Fibroblast of skin of abdomen (primary cell): ENCODE measurements at places on chromosomes 1 and 21.
A peak's percentile ranks its signal among the peaks of the same experiment; 100 is the strongest.

GRCh38 chr1:201551877-201552731 lies 13.2 kb downstream of the NAV1 start:
- DNase-seq = peak; percentile 82

DNA sequence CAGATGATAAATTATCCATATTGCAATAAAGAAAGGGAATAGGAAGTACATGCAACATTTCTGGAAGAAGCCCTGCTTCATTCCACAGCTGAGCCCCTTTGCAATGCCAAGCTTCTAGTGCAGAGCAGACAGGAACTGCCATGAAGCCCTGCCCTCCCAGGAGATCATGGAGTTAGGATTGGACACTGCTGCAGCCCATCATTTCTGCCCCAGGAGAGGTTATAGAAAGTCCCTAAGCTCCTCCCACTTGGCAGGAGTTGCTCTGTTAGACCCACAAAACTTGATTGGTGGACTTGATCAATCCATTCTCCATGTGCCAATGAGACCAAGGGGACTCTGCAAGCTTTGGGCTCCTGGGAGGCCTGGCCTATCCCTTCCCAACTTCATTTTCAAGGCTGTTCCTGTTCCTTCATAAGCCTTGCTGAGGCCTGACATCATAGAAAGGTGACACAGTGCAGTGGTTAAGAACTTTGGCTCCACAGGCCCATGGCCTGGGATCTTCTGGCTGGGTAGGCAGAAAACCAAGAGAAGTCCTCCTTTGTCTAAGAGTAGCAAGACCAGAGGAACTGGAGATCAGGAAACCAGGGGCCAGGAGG lies 1.3 kb upstream of the LAPTM5 start:
- peak; percentile 40 for DNase-seq

GRCh38 chr1:35603941-35604340 lies 30.8 kb downstream of the TFAP2E start:
- no peak for DNase-seq

DNA sequence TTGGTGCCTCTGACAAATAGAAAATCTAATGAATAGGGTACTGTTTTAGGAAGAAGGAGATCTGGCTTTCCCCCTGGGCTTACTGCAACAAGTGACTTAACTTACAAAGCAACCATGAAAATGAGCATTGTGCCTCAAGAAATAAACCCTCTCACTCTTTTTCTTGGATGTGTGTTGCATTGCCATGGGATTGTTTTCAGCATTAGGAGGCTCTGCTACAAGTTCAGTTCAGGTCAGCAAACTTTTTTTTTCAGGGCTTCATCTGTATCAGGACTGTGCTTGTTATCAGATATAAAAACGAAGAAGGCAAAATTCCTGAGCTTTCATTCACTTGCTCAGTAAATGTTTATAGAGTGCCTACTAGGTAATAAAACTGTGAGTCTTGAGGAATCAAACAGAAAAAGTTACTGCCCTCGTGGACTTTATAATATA lies 37.8 kb upstream of the DOCK7 start:
- DNase-seq = no peak

DNA sequence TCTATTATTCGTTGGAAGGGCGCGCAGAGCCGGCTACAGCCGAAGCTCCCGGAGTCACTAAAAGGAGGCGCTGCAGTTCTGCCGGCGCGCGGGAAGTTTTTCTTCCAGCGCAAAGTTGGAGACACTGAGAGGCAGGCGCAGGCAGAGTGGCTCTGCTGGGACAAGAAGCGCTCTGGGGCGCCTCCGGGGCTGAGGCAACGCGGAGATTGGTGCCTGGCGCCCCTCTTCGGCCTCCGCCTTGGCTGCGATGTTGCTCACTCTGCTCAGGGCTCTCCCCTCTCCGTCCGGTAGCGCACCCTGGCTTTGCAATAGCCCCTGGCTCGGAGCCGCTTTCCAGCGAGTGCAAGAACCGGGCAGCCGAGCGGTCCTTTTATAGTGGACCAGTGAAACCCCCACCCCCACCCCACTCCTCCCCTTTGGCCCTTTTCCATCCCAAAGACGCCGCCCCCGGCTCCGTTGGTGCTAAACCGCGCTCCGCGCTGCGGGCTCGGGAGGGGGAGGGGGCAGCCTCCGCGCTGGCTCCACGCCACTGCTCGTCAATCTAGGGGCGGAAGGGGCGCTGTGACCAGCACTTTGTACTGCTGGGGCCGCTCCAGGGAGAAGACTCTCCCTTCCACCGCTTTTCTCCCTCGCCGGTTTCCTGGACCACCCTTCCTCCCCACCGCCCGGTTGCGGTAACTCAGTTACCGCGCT lies at the start of gene ADAMTS1:
Gene ADAMTS1, minus strand, starts transcription at position 344 of the 693 bp plus-strand sequence. CDS start 455 bp downstream, outside the sequence.
- peak; percentile 93 for DNase-seq

DNA sequence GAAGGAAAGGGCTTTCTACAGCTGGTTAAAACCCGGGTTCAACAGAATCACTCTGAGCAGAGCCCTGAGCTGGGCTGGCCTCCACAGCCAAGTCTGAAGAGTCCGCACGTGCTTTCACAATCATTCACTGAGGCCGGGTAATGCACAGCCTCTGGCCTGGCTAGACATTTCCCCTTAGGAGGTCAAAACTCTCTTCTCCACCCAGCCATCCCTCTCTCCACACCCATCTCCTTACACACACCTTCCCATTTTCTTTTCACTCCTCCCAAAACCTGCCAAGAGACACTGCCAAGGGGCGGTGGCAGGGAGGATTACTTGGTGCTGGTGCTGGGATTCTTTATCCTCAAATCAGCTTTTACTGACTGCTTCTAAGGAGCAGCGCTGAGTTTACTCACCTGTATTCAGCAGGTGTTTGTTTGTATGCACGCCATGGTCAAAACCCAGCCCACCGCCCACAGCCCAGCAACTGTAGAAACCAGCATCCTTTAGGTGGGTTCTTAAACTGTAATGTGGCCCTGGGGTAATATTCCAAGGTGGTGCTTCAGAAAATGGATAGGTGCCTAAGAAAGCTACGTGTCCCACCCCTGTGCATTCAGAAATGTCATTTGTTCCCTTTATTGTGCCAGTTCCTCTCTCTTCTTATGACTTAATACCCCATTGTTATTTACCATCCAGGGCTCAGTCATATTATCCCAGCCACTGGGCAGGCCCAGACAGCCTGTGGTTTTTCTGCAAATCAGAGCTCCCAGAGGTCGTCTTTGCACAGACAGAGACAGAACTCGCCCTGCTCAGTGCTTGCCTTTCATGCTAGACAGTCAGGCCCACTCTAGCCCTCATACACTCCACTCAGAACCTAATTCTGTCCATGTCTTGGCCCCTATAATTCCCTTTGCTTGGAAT lies 80.2 kb downstream of the ADSS2 start:
- no peak for DNase-seq

- peak; percentile 37 for DNase-seq
Measured at GRCh38 chr1:51956528-51957509, 33.7 kb downstream of the RAB3B start.

DNA sequence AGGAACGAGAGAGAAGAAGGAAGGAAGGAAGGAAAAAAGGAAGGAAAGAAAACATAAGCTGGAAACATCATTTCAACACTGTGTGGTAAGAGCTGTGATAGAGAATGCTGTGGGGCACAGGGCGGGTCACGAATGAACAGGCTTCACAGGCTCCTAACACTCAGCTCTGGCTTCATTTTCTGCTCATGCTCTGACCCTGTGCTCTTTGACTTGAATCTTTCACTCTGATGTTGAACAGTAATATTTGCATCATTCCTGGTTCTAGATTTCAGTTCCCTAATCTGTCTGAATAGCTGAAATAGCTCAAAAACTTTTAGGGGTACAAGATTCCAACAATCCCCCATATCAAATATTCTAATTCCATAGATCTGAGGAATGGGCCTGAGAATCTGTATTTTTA lies 207.3 kb downstream of the LHX8 start:
- DNase-seq = no peak

GRCh38 chr1:61056573-61057439 lies 25.6 kb upstream of the NFIA start:
- DNase-seq = peak; percentile 63

DNA sequence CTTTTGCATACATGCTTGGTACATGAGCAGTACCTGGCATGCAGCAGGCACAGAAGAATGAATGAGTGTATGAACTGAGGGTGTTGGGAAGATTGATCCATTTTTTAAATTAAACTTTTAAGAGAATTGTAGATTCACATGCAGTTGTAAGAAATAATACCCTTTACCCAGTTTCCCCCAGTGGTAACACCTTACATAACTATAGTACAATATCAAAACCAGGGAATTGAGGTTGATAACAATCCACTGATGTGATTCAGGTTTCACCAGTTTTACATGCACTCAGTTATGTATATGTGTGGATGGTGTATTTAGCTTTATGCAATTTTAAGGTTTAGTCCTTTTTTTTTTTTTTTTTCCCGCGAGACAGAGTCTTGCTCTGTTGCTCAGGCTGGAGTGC lies 20.5 kb downstream of the TRABD2B start:
- no peak for DNase-seq

DNA sequence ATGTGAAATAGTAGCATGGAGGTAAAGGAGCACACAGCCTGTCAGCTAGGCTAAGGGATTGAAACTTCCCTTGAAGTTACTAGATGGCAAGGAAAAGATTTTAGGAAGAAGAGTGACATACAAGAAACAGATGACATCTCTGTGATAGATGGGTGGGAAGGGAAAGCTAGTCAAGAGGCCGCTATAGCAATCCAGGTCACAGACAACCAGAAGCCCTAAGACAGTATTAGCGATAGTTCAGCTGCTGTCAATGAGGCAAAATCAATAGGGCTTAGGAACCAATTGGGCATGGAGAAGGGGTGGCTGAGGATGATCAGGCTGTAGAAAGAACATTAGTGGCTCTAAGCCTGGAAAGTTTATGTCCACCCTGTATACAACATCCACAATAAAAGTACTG lies 111.1 kb downstream of the GLUL start:
- DNase-seq = no peak

- DNase-seq = no peak
Measured at GRCh38 chr1:214120951-214121350, 133.2 kb downstream of the PROX1 start.

DNA sequence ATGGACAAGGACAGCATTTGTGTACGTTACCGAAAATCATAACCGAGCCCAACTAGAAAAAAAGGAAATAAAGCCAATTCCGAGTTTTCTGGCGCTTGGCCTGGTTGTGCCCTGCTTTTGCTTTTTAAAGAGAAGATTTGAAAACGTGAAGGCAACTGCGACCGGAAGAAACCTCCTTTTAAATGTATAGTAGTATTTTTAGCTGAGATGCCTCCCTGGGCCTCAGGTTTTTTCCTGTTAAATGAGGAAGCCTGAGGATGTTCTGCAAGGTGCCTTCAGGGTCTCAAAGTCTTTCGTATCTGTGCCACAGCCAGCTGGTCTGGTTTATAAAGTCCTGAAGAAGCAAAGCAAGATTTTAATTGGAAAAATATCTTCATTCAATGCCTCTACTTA lies 371 bp upstream of the ODF2L start:
- DNase-seq = no peak

DNA sequence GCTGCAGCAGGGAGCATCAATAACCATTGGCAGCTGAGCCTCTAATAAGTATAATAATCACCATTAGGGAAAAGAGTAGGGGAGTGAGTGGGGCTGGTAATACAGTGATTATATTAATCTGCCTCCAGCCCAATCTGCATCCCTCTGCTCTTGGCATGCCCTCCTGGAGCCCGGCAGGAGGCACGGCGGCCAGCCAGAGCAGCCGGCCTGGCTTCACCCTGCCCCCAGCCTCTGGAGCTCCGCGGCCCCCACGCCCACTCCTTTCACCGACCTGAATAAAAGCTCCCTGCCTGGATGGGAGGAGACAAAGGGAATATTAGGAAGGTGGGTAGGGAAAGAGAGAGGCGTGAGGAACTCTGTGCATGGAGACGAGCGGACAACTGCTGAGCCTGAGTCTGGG lies 28.3 kb downstream of the OPTC start:
- no peak for DNase-seq

- peak; percentile 20 for DNase-seq
Measured at GRCh38 chr21:16837321-16837720, 675.5 kb upstream of the CXADR start.

- no peak for DNase-seq
Measured at GRCh38 chr21:46168659-46169386, 13.4 kb upstream of the FTCD start.

GRCh38 chr1:32073299-32074229 lies 825 bp downstream of the TMEM39B start:
- no peak for DNase-seq

DNA sequence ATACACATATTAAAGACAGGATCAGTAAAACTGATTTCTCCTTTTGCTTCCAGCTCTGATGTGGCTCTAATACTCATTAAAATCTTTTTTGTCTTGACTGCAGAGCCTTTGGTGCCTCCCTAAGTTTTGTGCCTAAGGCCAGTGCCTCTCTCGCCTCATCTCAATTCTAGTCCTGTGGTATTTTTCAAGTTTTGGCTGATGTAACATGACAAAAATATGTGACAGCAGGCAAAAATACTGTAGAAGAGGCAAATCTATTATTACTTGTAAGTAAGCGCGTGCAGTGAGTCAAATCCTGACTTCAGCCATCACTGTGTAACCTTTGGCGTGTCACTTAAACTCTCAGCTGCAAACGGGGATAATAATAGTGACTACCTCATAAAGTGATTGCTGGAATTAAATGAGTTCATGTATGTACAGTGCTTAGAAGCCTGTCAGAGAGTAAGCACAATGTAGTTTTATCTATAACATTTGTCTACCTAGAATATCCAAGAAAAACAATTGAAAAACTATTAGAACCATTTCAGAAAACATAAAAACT lies 74.0 kb downstream of the MAB21L3 start:
- peak; percentile 3 for DNase-seq

- no peak for DNase-seq
Measured at GRCh38 chr1:15963968-15964648, 11.8 kb downstream of the ZBTB17 start.

GRCh38 chr1:100445565-100445964 lies 92.4 kb upstream of the GPR88 start:
- no peak for DNase-seq

DNA sequence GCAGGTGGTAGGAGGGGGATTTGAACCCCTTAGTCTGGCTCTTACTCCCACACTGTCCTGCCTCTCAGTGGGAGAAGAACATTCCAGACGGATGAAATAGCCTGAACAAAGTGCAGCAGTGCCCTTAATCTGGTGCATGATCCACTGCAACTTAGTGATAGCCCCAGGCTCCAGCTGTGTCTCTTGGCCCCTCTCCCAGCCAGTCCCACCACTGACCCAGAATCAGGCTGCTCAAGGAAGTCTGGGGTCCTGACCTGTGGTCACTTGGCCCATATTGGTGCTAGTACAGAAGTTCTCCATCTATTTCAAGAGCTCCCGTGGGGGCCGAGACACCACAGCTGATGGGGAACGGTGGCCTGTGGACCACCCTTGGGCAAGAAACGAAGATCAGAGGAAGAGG lies 255.0 kb downstream of the KAZN start:
- no peak for DNase-seq

- DNase-seq = no peak
Measured at GRCh38 chr1:30610917-30611316, 112.5 kb downstream of the MATN1 start.

DNA sequence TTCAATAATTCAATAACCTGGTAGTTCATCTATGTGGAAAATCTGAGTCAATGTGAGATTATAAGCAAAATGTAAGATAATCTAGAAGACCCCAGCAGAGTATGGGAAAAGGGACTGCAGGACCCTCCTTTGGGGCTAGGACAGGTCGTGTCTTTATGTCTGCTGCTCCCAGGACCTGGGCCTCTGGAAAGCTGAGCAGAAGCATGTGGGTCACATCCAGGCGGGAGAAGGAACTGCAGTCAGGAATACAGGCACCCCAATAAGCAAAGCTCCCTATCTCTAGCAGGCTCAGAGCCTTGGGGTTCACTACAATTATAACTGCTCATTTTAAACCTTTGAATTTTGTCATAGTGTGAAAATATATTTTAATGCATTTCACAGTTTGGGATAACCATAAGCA lies 73.9 kb upstream of the MCOLN3 start:
- DNase-seq = no peak

- DNase-seq = no peak
Measured at GRCh38 chr1:12552951-12553921, 64.8 kb downstream of the DHRS3 start.
